ENCODE measurements at places on chromosomes 16 and 17.

DNA sequence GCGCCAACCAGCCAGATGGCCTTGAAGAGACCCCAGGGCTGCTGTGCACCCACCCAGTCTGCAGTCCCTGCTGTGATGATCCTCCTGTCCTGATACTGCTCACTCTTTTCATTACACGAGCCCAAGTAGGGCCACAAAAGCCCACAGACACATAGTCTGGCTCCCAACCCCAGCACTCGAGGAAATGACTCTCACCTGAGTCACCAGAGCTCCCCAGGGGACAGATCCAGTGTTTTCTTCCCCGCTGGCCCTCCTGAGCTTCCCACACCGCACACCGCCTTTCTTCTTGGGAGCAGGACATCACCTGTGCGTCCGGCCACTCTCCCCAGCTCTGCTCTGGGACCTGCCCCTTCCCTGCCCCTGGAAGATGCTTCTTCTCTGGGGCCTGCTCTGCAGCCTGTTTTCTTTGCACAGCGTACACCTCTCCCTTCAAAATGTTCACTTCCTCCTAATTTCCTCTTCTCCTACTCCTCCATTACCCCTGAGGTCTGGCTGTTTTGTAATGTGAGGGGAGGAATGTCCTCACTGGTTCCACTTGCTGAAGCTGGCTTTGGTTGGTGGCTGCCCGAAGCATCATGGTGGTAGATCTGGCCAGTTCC is 2.0 kb upstream of the SCN4A start:
- DNase-seq = no peak

DNA sequence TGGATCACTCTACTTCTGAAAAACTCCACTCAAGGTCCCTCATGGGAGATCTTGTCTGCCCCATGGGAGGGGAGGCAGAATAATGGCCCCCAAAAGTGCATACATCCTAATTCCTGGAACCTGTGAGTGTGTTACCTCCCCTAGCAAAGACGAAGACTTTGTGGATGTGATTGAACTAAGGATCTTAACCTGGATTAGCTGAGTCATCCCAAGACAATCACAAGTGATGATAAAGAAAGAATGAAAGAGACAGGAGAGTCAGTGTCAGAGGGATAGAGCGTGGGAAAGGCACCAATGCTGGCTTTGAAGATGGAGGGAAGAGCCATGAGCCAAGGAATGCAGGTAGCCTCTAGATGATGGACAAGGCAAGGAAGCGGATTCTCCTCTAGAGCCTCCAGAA is 374.7 kb upstream of the DYNLRB2 start:
- no peak for DNase-seq

DNA sequence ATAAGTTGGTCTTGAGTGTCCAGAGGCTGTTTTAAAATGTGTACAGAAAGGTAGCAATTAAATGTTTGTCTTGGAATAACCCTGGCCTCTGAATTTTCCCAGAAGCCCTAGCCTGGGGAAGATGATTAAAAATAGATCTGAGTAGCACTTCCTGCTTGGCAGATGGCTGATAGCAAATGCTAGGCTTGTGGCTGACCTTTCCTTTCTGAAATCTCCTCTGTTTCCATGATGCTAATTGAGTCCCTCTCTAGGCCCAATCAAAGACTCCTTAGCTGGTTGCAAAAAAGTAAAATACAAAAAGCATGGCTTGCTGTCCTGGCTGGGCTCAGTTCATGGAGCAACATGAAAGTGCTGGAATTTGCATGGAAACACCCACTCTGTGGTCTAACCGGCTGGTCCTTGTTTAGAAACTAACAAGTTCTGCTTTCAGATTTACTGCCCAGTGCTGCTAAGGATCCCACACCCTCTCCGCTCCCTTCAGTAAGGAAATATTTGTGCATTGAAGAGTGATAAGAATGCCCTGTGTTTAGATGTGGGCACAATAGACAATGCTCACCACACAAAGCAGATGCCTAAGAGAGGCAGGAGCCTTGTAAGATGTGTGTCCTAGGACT is 40.8 kb downstream of the YPEL2 start:
- DNase-seq = peak; percentile 46

- DNase-seq = no peak
Observed at GRCh38 chr16:56370875-56371659, 54.3 kb downstream of the AMFR start.

GRCh38 chr16:24580665-24581064 is 41.3 kb downstream of the RBBP6 start:
- DNase-seq = peak; percentile 14

DNA sequence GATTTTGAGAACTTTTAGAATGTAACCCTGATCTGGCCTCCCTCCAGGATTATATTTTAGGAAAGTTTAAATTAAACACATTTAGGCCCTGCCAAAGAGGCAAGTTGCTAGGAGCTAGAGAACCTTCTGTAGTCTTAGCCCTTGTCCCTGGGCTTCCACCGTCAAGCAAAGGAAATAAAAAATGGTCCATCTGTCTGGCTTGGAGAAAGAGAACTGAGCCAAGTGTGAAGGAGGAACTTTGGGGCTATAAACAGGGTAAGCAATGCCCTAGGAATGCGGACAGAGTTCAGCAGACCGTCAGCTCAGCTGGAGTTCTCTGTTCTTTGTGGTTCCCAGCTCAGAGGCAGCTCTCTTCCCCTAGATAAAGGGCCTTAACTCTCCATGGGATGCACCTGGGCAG is 29.6 kb downstream of the RCVRN start:
- peak; percentile 60 for DNase-seq

DNA sequence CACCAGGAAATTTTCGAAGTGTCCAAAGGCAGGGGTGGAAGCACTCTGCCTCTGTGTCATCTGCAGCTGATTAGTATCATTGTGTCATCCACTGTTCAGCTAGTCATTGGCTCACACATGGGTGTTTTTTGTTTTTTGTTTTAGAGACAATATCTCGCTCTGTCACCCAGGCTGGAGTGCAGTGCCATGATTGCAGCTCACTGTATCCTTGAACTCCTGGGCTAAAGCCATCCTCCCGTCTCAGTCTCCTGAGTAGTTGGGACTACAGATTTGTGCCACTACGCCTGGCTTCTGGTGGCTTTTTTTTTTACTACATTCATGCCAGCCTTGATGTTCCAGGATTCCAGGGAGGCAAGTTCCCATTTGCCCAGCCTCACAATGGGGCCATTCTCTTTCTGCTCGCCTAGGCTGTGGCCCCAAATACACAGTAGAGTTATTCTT is 32.5 kb upstream of the MYO18A start:
- DNase-seq = peak; percentile 35

- DNase-seq = no peak
Observed at GRCh38 chr17:34703533-34703932, 124.2 kb downstream of the TMEM132E start.

DNA sequence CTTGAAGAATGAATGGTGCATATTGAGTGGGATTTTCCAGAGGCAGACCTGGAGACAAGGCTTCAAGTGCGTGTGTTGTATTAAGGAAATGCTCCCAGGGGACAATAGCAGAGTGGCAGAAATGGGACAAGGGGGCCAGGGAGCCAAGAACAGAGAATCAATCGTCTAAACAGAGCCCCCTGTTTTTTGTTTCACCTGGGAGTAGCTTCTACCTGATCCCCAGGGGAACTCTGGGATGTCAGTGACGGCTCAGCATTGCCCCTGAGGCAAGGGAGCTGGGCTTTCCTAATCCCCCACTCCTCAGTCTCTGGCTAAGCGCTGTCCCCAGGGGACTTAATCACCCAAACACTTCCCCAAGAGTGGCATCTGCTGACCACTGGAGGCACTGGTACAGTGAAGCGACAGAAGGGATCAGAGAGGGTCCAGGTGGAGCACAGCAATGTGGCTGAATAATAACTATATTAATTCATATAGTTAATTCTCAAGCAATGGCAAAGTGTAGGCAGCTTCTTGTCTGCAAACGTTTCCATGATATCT is 35.7 kb upstream of the C16orf78 start:
- no peak for DNase-seq

DNA sequence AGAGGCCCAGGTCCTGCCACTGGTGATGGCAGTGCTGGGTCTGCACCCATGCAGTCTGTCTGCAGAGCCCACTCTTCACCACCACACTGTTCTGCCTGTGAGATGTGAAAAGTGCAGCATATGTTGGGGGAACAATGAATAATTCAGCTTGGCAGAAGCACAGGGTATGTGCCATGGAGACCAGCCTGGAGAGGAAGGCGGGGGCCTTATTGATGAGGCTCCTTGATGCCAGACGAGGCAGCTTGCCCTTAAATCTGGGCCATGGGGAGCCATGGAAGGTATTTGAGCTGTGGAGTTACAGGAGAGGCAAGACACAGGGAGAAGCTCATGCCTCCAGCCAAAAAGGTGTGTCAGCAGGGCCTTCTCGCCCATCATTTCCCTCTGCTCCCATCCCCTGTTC is 124.7 kb downstream of the C16orf78 start:
- no peak for DNase-seq

DNA sequence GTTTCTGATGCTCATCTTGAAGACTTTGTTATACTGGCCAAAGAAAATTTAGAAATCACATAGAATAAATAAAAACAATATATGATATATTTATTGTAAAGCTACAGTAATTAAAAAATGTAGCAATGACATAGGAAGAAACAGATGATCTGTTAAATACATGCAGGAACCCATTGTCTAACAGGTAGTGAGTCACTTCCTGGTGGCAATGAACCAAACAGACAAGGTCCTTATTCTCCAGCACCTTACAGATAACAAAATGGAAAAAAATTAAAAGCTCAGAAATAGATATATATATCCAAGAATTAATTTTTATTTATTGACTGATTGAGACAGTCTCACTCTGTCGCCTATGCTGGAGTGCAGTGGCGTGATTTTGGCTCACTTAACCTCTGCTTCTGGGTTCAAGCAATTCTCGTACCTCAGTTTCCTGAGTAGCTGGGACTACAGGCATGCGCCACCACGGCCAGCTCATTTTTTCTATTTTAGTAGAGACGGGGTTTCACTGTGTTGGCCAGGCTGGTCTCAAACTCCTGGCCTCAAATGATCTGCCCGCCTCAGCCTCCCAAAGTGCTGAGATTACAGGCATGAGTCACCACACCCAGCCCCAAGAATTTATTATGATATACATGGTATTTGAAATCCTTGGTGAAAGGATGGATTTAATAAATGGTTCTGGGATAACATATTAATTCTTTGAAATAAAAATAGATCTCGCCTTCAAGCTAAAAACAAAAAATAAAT is 7.5 kb downstream of the NETO2 start:
- DNase-seq = no peak

DNA sequence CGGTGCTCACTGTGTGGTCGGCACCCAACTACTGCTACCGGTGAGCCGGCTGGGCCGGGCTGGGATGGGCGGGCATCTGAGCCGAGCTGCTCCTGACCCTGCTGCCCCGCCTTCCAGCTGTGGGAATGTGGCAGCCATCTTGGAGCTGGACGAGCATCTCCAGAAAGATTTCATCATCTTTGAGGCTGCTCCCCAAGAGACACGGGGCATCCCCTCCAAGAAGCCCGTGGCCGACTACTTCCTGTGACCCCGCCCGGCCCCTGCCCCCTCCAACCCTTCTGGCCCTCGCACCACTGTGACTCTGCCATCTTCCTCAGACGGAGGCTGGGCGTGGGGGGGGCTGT is 6.9 kb downstream of the TBX6 start:
- no peak for DNase-seq

GRCh38 chr16:12195296-12195695 is 218.8 kb downstream of the SNX29 start:
- no peak for DNase-seq

DNA sequence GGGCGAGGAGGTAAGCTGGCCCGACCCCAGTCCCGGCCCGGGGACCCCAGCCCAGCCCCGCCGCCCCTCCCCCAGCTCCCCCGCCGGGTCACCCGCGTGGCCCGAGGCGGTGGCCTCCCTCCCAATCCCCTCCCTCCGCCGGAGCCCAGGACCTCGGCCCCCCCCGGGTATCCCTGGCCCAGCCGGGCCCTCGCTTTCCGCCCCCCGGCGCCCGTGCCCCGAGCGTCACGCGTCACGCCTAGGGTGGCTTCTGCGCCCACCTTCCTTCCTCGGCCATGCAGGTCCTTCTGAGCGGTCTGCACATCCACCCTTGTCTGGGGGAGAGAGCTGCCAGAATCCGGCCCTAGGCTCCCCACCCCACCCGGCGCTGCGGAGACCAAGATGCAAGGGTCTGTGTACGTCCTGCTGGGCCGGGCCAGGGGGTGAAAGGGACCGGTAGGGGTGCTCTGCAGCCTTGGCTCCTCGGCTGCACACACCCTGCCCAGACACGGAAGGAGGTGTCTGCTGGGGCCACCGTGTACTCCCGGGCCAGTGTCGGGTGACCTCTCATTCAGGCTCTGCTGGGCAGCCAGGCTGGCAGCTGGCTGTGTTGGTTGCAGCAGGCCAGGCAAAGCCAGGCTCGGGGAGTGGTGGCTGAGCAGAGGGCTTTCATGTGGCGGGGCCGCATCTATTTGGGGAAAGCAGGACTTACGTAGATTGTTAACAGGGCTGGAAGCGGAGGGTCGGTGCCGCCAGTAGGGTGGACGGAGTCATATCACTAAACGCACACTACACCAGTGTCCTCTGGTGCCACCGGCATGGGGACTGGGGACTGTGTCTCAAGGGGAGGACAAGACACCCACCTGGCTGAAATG is 754 bp downstream of the RAB11FIP4 start:
- no peak for DNase-seq

GRCh38 chr17:75878174-75878998 is at the start of gene TRIM47:
TSS of gene TRIM47 (minus strand) at chr17:75878581. CDS start at chr17:75878548, 33 bp downstream.
- DNase-seq = no peak

- no peak for DNase-seq
Observed at GRCh38 chr17:42553866-42554249, 1.1 kb downstream of the HSD17B1 start.

DNA sequence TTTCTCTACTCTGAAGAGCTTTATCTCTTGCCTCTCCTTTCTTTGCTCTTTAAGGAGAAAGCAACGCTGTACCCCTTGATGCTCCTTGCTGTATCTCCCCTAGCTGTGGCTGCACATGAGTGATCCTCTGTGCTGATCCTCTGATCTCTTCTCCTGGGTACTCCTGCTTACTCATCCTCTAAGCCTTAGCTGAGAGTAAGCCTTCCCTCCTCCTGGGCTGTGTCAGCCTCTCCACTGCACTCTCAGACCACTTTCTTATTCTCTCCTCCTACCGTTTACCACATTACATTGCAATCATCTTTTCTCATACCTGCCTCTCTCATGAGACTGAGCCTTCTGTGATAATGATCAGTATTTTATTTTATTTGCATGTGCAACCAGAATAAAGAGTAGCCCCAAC is 25.1 kb downstream of the SOX9 start:
- DNase-seq = no peak

GRCh38 chr16:15783985-15784384 is 72.8 kb downstream of the MYH11 start:
- DNase-seq = no peak

DNA sequence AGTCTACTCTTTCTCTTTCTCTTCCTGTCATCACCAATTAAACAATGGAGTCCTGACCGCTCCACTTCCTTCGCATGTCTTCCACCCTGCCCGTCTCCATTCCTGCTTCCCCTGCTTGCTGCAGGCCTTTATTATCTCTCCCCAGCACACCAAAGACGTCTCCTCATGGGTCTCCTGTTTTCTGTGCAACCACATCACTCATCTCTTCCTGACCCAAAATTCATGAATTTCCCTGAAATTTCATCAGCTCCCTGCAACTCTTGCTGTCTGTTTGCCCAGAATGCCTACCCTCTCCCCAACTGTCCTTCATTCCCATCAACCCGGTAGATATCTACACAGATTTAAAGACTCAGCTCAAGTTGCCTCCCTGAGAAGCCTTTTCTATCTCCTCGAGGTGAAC is 76.7 kb upstream of the ALOX12 start:
- DNase-seq = no peak
